K562 (cell line): ENCODE measurements at places on chromosomes 5 and 9.
A peak's percentile ranks its signal among the peaks of the same experiment; 100 is the strongest.

DNA sequence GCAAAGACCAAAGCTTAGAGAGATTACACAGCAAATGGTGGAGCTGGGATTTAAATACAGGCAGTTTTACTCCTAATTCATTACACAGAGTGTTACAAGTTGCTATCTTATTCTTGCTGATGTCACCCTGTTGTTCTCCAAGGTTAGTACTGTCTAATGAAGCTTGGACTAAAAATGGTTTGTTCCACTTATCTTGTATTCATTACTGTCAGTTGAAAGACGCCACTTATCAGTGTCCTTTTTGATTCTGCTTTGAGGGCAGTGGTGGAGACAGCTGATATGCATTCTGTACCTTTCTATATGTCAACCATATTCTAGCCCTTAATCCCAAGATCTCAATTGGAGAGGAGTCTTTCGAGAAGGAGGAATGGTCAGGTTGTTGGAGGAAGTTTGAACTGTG lies 14.0 kb upstream of the DENND4C start:
- peaks cover 3% of the 10 kb centered on the region; the same call in 1 of the 2 replicates for H3K4me1 ChIP-seq
- no peak overlapping the region for H3K4me3 ChIP-seq
- H3K27me3 ChIP-seq, result no peaks in the 10 kb centered on the region
- H3K27ac ChIP-seq, result peak overlapping the region; percentile 36; the same call in 1 of the 3 replicates
- H3K36me3 ChIP-seq, result no peaks in the 10 kb centered on the region

DNA sequence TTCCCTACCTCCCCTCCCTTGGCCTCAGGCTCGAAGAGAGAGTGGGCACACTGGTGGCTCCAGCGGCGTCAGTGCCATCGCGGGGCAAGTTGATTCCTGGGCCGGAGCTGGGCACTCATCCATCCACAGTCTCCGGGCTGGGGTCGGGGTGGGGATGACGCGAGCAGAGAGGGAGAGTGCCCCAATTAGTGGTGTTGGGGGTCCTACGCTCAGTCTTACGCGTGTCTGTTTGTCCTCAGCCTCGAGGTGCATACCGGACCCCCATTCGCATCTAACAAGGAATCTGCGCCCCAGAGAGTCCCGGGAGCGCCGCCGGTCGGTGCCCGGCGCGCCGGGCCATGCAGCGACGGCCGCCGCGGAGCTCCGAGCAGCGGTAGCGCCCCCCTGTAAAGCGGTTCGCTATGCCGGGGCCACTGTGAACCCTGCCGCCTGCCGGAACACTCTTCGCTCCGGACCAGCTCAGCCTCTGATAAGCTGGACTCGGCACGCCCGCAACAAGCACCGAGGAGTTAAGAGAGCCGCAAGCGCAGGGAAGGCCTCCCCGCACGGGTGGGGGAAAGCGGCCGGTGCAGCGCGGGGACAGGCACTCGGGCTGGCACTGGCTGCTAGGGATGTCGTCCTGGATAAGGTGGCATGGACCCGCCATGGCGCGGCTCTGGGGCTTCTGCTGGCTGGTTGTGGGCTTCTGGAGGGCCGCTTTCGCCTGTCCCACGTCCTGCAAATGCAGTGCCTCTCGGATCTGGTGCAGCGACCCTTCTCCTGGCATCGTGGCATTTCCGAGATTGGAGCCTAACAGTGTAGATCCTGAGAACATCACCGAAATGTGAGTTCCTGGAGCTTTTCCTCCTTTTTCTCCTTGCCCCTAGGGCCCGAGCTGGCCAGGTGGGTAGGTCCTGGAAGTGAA lies 861 bp downstream of the NTRK2 start:
- DNase-seq, result no peak
- H3K27ac ChIP-seq, result no peak overlapping the region
- H3K27me3 ChIP-seq, result no peaks in the 10 kb centered on the region
- no peaks in the 10 kb centered on the region for H3K36me3 ChIP-seq

DNA sequence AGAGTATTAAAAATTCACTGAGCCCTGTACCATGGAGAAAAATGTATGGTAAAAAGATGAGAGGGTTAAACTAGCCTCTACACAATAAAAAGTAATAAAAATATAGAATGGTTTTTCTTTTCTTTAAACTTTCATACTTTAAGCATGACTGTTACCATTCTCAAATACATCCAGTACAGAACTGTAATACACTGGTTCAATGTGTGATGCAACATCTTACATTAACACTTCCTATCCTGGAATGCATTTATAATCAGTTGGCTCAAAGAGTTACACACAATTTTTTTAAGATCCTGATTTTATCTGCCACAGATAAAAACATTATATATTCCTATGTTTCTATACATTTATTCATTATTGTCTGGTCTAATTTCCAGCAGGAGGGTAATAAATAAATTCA lies 4.7 kb downstream of the GNAQ start:
- no peak overlapping the region for H3K4me3 ChIP-seq
- H3K27ac ChIP-seq, result no peak overlapping the region; the same call in 2 of the 3 replicates
- no peaks in the 10 kb centered on the region for H3K27me3 ChIP-seq
- DNase-seq, result no peak
- peaks cover 6% of the 10 kb centered on the region; the same call in 2 of the 3 replicates for H3K36me3 ChIP-seq

- no peaks in the 10 kb centered on the region; the same call in 2 of the 3 replicates for H3K4me1 ChIP-seq
- H3K36me3 ChIP-seq, result no peaks in the 10 kb centered on the region
- H3K27me3 ChIP-seq, result peaks cover 24% of the 10 kb centered on the region
- no peak for DNase-seq
- no peak overlapping the region for H3K27ac ChIP-seq
- no peak overlapping the region for H3K4me3 ChIP-seq
Observed at GRCh38 chr9:129649726-129650679, 8.1 kb upstream of the ASB6 start.

DNA sequence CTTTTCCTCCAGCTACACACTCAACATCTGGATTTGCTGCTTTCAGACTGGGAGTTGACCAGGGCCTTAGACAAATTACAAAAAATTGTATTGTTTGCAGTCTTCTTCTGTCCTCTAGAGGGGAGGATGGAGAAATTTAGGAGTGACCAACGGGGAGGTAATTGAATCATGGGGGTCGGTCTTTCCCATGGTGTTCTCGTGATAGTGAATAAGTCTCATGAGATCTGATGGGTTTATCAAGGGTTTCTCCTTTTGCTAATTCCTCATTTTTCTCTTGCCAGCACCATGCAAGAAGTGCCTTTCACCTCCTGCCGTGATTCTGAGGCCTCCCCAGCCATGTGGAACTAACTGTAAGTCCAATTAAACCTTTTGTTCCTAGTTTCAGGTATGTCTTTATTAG lies 4.2 kb downstream of the IFNA8 start:
- no peaks in the 10 kb centered on the region for H3K27me3 ChIP-seq
- no peak for DNase-seq
- no peak overlapping the region for H3K27ac ChIP-seq
- no peak overlapping the region for H3K4me3 ChIP-seq
- H3K36me3 ChIP-seq, result no peaks in the 10 kb centered on the region

GRCh38 chr5:158560170-158560569 lies 539.5 kb downstream of the EBF1 start:
- no peak for DNase-seq
- H3K4me1 ChIP-seq, result no peaks in the 10 kb centered on the region
- H3K27me3 ChIP-seq, result no peaks in the 10 kb centered on the region
- H3K27ac ChIP-seq, result no peak overlapping the region
- no peaks in the 10 kb centered on the region for H3K36me3 ChIP-seq

DNA sequence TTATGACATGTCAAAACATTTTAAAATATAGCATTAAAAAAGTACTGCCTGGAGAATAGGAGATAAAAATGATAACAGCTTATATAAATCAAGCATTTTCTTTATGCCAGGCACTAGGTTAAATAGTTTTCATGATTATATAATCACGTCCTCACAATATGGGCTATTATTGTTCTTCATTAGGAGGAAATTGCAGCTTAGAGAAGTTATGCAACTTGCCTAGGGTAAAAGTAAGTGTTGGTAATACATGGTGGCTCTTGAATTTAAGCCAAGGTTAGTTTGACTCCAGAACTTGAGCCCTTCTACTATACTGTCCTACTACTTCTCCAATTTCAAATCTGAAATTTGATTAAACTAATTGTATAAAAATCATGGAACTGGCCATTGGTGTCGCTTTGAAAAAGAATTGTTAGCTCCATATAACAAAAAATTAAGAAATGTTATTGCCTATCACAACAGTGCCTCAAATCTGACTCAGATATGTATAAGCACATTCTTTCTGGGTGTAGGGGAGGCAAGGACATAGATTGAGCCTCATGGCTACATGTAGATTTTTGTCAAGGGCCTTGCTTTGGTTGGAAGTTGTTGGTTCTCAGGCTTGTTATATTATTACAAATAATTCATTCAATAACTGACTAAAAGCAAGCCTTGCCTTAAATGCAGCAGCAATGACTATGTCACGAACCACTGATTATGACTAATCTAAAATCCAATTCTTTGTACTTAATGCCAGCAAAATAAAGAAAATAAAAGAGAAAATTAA lies 223.5 kb upstream of the DAB2 start:
- H3K27ac ChIP-seq, result no peak overlapping the region
- H3K4me3 ChIP-seq, result no peak overlapping the region
- no peaks in the 10 kb centered on the region for H3K4me1 ChIP-seq
- H3K27me3 ChIP-seq, result no peaks in the 10 kb centered on the region
- no peak for DNase-seq

DNA sequence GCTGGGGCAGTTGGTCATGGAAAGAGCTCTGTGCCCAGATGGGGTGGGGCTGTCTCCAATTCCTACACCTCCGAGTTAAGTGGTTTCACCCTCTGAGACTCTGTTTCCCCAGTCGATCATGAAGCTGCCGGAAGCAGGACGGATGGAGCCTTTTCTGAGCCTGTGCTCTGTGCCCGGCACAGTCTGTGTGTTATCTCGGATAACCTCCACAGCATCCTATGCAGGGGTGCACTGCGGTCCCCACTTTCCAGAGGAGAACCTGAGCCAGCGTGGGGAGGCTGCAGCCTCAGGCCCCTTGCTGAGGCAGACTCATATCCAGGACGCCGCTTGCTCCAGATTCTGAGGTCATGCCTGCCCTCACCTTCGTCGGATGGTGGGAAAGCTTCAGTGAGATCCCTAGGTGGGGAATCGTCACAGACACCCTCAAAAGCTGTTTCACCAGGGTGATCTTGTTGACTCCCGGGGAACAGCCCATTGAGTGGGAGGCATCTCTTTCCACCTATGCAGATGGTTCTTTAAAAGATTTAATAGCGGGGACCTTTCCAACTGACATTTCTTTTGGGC lies 6.9 kb upstream of the COL5A1 start:
- H3K27ac ChIP-seq, result no peak overlapping the region
- no peaks in the 10 kb centered on the region; the same call in 2 of the 3 replicates for H3K27me3 ChIP-seq
- no peak overlapping the region for H3K4me3 ChIP-seq
- no peaks in the 10 kb centered on the region for H3K36me3 ChIP-seq
- no peak for DNase-seq

DNA sequence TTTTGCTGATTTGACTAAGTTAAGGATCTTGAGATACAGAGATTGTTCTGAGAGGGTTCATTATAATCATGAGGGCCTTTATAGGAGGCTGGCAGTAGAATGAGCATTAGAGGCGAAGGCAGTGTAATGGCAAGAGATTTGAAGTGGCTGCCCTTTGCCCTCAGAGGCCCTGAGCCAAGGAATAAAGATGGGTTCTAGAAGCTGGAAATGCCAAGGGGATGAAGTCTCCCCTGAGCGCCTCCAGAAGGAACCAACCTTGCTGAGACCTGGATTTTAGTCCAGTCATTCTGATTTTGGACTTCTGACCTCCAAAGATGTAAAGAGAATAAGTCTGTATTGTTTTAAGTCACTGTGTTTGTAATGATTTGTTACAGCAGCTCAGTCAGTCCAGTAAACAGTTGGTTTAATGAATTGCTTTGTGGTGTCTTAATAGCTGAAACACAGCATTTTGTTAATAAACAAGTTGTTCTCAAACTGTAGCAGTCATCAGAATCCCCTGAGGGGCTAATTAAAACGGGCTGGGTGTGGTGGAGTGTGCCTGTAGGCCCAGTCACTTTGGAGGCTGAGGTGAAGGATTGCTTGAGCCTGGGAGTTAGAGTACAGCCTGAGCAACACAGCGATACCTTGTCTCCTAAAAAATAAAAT lies 23.2 kb downstream of the GLRX start:
- H3K27ac ChIP-seq, result no peak overlapping the region
- no peaks in the 10 kb centered on the region for H3K27me3 ChIP-seq
